RPMI7951 (cell line): ENCODE measurements at places on chromosomes 3 and 15. TPM values are rescaled to one million over a fixed set of nuclear protein-coding genes. Genes with fewer than 3 reads are reported as not detected.

- no peak for DNase-seq
Observed at GRCh38 chr3:48765376-48765775, 48.4 kb upstream of the IP6K2 start.

- DNase-seq, result no peak
Observed at GRCh38 chr3:53989451-53989850, 97.8 kb upstream of the SELENOK start.

Gene ZNF80
- total RNA-seq, result not detected in 2 replicates

Gene FANCD2OS
- not detected in 2 replicates for total RNA-seq

DNA sequence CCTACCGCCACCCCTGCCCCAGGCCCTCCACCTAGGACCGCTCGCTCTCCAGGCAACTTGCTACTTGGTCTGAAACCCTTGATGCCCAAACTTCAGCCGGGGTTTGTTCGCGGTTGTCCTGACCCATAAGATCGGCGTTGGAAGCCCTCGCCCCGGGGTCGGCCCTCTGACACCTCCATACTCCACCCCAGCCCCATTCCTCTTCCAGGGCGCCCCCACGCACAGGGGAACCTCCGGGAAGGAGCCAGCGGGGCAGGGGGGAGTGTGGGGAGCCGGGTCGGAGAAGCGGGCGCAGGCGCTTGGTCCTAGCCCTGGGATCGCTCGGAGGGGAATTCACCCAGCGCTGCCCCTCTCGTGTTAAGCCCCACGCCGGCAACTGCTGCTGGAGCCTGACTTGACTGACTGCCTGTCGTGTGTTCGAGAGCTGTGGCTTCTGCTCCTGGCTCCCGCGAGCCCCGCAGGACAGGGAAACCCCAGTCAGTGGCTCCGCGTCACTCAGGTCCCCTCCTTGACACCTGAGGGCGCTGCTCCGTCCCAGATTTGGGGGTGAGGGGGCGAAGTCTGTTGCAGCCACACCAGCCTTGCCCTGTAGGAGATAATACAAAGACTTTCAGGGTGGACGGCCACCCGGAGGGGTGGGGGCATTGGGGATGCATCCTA lies 675 bp downstream of the RYR3 start:
- no peak for DNase-seq
